ENCODE measurements at places on chromosomes 5 and 9.

GRCh38 chr9:116096046-116096445, 57.5 kb upstream of the PAPPA start:
- no peak for DNase-seq

DNA sequence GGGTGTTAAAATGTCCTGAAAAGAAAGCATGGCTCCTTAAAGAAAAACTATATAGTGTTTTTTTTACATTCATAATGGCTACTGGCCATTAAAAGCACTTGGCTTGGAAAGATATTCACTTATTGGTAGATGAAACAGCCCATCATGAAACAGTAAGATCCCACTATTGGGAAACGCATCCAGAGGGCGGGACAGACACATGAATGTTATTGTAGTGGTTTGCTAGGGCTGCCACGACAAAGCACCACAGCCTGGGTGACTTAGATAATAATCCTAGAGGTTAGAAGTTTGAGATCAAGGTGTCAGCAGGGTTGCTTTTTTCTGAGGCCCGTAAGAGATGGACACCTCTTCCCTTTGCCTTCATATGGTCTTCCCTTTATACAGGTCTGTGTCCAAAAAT, 139.4 kb upstream of the ANKH start:
- no peak for DNase-seq

GRCh38 chr5:54526604-54527288, 9.2 kb downstream of the SNX18 start:
- no peak for DNase-seq

GRCh38 chr9:3873818-3874217, 348.0 kb upstream of the RFX3 start:
- no peak for DNase-seq

DNA sequence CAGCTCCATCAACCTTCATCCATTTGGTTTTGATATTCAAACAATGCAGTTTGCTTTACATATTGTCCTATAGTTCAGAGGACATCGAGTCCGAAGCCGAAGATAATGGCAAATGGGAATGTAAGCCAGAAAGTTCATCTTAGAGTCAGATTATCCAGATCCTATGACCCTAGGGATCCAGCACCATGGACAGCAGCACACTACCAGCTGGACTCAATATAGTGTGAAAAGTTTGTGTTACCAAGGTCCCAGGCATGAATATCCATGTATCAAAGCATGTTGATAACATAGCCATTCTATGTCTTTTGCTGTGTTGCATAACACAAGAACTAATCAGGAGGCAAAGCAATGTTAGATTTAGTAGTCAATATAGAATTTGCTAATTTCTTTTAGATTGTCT, 46.3 kb downstream of the FSTL4 start:
- DNase-seq = peak; percentile 72

DNA sequence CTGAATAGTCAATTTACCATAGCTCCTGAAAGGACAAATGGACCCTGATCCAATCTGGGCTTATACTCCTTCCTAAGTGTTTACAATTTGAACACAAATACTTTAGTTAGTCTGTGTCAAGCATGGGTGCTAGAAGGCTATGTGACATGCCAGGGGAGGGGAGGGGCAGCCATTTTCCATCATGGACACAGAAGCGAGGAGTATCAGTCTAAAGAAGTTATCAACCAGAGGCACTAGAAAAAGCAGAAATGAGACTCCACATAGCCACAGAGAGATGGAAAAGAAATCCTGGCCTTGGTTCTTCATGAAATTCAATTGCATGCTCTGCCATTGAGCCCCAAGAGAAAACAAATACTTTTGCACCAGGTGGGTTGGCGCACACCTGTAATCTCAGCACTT, 61.8 kb downstream of the NR6A1 start:
- DNase-seq = no peak

DNA sequence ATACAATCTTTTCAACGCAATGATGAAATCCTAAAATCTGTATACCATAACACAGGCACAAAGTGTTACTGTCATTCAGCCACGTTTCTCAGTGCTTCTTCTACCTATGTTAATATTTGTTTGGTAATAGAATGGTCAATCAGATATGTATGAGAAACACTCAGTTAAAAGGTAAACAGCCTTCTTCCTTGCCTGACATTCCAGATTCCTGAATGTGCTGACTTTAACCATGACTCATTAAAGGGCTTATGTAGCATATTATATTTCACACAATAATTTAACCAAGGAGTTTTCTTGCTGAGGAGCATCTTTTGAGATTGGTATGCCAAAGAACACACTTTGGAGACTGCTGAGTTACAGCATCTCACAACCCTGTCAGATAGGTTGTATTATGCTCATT, 187.6 kb downstream of the CETN3 start:
- DNase-seq = no peak

GRCh38 chr9:88991066-88992034, at the start of gene S1PR3:
Gene S1PR3 (plus strand): TSS chr9:88991468. CDS start chr9:89001201, 9,733 bp downstream.
- DNase-seq = no peak

DNA sequence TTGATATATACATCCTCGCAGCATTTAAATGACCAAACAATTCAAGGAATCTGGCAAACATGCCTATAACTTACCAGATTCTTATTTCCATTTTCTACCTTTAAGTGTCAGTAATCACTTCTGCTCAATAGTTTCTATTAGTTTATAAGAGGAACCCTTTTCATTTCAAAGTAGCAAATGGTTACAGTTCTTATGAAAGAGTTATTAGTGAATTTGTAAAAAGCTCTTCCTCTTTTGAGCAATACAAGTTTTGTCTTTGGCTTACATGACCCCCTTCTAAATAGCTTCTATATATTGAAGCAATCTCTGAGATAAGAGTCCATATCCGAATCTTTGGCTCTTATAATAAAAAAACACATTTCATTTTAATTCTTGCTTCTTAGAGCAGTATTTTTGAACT, 42.0 kb downstream of the ELL2 start:
- no peak for DNase-seq

- DNase-seq = peak; percentile 91
Measured at GRCh38 chr9:127869310-127870152, 7.9 kb downstream of the AK1 start.

- DNase-seq = no peak
Measured at GRCh38 chr5:167785901-167786300, 505.5 kb upstream of the WWC1 start.

- DNase-seq = no peak
Measured at GRCh38 chr9:14750821-14751220, 28.3 kb upstream of the CER1 start.

DNA sequence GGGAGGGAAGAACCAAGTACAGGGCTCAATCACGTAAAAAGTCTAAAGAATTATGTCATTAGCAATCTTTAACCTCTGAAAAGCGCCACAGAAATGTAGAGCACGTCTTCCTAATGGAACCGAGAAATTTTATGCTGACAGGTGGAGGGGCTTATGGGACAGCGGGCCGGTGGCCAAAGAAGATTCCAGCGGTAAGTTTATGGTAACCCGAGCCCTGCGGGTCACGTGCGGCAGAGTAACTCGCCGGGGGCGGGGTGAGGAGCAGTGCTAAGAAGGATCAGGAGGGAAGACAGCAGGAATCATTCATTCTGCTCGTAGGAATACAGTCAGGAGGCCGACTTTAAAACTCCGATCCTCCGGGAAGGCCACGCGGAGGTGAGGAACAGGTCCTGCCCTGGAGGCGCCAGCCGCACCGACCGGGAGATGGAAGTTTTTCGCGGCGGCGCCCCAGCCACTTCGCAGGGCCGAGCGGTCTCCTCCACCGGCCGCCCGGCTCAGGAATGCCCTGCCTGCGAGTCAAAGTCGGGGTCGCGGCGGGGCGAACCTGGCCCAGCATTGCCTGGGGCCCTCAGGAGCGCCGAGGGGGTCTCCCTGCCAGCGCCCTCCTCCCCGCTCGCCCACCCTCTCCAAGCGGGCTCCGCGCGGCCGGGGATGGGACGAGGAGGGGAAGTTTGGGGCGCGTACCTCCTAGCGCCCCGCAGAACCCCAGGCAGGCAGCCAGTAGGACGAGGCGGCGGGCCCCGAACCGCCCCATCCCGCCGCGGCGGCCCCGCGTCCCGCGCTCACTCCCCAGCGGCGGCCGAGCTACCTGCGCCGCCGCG, 101.8 kb downstream of the ESM1 start:
- DNase-seq = peak; percentile 6

GRCh38 chr5:125974679-125975078, 448.5 kb upstream of the GRAMD2B start:
- no peak for DNase-seq

DNA sequence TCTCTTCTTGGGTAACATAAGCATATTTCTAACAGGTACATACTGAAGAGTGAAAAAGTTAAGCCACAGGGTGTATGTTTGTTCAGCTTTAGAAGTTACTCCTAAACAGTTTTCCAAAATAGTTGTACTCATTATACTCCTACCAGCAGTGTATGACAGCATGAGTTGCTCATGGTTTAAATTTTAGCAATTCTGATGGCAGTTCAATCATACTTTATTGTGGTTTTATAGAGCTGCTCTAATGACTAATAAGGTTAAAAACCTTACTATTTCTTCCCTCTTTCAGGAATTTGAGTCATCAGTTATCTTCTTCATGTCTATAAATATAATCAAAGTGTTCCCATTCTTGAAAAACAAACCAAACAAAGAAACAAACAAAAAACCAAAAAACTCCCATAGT, 81.5 kb downstream of the CAAP1 start:
- DNase-seq = no peak

GRCh38 chr5:171431251-171431777, 11.9 kb downstream of the FGF18 start:
- DNase-seq = no peak

DNA sequence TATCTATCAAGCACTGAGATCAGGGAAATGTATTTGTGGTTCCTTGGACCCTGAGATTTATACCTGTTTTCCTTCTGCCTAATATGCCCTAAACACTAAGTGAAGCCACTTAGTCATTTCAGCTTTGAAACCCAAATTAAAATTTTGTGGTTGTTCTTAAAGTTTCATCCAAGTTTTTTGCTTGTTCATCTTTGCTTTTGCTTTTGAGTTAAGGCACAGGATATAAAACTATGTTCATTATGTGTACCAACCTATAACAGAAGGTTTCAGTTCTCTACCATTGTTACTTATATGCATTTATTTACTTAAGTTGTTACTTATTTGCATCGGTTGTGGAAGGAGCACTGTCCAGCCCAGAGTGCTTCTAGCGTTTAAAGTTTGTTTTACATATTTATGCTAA, 382.3 kb downstream of the PTPRD start:
- no peak for DNase-seq

GRCh38 chr9:3397766-3398165, 128.0 kb downstream of the RFX3 start:
- no peak for DNase-seq

DNA sequence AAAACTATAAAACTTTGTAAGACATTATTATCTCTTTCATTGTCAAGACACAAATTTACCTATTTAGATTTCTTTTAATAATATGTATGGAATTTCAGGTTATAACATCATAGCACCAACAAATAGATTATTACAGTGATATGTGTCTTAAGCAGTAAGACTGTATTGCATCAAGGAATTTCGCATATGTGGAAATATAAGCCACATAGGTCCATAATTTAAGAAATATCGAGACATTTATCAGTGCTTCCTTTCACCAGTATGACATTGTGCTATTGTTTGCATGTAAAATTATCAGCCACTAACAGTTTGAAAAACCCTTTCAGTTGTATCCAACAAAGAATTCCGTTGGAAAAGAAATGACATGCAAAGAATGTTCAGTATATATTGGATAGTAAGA, 186.7 kb upstream of the RASA1 start:
- DNase-seq = peak; percentile 11

GRCh38 chr5:141508440-141508797, 19.5 kb downstream of the PCDHGC5 start:
- DNase-seq = no peak

- DNase-seq = no peak
Measured at GRCh38 chr5:144273232-144274027, 102.8 kb downstream of the KCTD16 start.

- peak; percentile 44 for DNase-seq
Measured at GRCh38 chr9:96006296-96006879, 130.9 kb downstream of the ERCC6L2 start.

All from hematopoietic multipotent progenitor cell treated with erythropoietin and hydrocortisone succinate and interleukin-3 and kit ligand, for 6 days (in vitro differentiated cells).